ENCODE measurements at places on chromosomes 7 and 10. TPM values are rescaled to one million over a fixed set of nuclear protein-coding genes. Genes with fewer than 3 reads are reported as not detected.

DNA sequence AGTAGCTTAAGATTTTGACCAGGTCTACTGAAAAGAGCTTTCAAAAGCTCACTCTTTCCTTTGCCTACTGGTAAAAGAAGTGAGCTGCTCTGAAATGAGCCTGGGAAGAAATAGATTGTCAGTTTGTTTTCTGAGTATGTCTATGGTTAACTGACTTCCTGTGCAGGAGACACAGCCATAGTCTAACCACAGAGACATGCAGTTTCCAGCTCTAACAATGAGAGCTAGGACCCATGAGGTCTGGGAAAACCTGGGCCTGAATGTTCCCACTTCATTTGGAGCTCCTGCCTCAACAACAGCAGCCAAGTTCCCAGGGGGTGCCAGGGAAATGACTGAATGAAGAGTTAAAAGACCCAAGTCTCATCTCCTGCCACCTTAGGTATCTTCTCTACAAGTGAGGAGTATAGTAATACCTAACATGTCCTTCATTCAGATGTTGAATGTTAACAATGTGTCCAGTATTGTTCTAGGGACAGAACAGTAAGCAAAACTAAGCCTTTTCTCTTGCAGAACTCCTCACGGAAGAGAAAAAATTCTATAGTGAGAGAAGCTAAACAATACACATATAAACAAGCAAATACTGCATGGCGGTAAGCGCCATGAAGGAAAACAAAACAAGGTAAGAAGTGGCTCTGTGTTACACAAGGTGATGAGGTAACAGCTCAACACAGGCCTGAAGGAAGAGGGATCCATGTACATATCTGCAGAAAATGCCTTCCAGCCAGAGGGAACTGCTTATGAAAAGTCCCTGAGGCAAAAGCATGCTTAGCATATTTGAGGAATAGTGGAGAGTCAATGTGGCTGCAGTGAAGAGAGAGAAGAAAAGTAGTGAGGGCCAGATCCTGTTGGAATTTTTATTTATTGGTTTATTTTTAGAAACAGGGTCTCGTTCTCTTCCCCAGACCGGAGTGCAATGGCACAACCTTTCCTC, 26.4 kb upstream of the ANKRD1 start:
- no peak for DNase-seq

- no peak for DNase-seq
These were observed 45.1 kb downstream of the MET start for GRCh38 chr7:116717137-116717536.

The PPP3CB gene
- 26.4 TPM for total RNA-seq

GRCh38 chr7:14835384-14835783, 67.2 kb downstream of the DGKB start:
- DNase-seq, result no peak

The PRKRIP1 gene
- 20.2 TPM for total RNA-seq
